ENCODE measurements at places on chromosomes 6 and 20. TPM values are rescaled to one million over a fixed set of nuclear protein-coding genes. Genes with fewer than 3 reads are reported as not detected.

- no peak for DNase-seq
Measured at GRCh38 chr20:51424270-51425117, 118.0 kb downstream of the NFATC2 start.

Gene WTAP
- 115 TPM for total RNA-seq

DNA sequence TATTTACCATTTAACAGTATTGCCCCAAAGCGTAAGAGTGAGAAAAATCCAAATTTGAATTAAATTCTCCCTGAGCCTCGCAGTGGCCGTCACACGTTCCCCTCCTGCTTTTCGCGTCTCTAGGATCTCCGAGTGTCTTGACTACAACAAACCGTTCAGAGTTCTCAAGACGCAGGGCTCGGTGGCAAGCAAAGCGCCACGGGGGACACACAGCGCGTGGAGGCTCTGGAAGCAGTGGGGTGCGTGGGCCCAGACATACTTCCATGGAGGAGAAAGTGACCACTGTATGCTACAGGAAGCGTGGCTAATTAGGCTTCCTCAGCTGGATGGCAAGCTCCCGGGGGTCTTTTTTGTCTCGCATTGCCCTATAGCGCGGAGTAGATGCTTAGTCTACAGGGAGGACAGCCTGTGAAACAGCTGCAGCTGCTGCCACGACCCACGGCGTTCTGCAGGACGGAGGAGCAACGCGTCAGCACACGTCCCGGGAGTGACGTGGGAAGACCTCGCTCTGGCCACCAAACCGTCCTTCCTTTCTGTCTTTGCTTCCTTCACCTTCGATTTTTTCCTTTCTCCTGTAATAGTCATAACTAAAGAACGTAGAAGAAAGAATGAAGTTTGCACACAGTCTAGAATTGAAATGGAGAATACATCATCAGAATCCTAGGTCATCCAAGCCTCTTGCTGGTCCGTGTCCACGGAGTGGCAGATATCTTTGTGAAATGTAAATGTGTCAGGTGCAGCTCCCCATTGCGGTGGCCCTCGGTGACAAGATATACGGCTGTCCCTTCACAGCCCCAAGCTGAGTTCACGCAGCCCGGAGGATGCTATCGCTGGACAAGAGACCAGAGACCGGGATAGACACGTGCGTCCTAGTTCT, 104.2 kb upstream of the QKI start:
- no peak for DNase-seq

Gene FUCA2
- total RNA-seq: 88.9 TPM

Gene CEP57L1
- 52.4 TPM for total RNA-seq

Gene SLC16A10
- total RNA-seq: 0.41 TPM

GRCh38 chr6:4518506-4518905, 257.7 kb upstream of the CDYL start:
- DNase-seq: no peak

Gene OXT
- not detected for total RNA-seq

Gene DEFB124
- not detected for total RNA-seq
